ENCODE measurements at places on chromosomes 7 and 10.

DNA sequence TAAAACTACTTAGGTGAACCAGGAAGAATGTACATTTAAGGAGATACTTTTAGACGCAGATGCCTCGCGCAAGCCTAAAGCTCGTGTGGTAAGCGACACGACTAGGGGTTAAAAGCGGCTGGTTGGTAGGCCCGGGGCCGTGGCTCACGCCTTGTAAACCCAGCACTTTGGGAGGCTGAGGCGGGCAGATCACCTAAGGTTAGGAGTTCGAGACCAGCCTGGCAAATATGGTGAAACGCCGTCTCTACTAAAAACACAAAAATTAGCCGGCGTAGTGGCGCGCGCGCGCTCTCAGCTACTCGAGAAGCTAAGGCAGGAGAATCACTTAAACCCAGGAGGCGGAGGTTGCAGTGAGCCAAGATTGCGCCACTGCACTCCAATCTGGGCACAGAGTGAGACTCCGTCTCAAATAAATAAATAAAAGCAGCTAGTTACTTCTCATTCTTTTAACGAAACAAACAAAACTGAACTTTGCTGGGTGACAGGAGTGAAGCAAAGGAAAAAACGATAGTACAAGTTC, 879 bp downstream of the NUDT5 start:
- peak; percentile 16 for DNase-seq

DNA sequence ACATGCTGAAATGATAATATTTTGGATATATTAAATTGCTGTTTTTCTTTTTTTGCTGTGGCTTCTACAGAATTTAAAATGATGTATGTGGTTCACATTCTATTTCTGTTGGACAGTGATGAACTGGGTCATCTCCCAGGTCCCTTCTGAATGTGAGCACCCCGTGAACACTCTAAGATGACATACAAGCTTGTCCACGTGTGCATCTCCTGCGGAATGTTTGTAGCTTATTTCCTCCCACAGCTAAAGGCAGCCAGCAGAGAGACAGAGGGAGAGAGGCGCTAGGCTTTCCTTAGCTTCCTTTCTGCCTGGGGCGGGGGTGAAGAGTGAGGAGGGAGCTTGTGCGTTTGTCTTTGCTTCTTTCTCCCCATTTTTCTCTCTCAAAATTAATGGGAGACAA, 219.1 kb downstream of the EMX2 start:
- DNase-seq = no peak

GRCh38 chr7:44978511-44979366, at the start of gene MYO1G:
Gene MYO1G (minus strand): TSS chr7:44979015. CDS start chr7:44978961, 54 bp downstream.
- peak; percentile 76 for DNase-seq

DNA sequence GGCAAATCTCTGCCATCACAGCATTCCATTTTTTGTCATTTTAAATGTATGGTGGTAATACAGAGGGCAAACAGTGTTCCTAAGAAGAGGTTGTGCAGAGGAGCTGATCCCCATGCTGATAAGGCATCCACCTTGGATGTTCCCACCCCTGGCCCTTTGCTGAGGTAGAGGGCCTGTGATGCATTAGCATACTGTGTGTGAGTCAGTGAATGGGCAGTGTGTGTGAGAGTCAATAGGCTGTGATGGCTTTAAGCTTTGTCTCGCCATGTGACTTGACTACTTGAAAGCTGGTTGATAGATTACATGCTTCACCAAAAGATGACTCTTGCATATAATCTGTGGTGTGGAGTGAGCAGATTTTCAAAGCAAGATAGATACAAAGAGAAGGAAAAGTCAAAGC, 81.3 kb downstream of the INSYN2A start:
- DNase-seq = no peak

DNA sequence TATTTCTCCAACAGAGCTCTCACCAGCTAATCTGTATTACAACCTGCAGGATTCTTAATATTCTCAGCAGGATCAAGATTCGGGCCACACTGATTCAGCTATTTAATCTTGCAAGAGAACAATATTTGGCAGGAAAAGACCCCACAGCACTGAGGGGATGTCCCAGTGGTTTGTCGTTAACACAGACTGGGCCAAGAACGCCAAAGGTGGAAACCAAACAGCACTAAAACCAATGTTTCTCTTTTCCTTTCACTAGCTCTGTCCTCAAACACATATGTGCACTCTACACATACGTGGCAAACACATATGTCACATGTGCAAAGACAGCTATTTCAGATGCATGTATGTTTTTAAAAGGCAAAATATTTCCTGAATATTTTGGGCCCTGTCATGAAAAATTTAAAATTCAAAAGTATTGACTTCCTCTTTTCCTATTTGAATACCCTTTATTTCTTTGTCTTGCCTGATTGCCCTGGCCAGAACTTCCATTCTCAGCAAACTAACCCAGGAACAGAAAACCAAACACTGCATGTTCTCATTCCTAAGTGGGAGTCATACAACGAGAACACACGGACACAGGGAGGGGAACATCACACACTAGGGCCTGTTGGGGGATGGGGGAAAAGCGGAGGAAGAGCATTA, 51.7 kb upstream of the NEBL start:
- no peak for DNase-seq

- no peak for DNase-seq
Measured at GRCh38 chr7:158270856-158271413, 316.7 kb downstream of the PTPRN2 start.

DNA sequence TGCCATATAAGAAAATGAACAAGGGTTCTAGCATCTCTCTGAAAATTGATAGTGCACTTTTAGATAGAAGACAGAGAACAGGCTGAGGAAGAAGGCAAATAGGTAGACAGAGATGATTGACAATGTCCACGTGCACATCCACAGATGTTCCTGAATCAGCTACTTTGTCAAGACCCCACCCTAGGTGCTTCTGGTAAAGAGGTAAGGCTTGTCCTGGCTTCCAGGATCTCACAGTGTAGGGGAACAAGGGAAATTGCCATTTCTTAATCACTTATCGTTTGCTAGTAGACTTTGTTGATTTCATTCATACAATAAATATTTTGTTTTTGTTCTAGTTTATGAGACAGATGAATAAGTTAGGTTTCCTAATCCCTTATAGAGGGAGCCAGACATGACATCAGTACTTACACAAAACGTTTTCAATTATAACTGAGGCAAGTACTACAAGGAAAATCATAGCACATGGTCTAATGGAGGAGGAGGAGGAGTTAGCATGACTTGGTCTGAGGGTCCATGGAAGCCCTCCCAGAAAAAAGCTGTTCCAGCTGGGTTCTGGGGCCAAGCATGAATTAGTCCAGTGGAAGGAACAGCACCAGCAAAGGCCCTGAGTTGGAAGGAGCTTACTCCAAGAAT, 115.9 kb upstream of the ARID5B start:
- no peak for DNase-seq

DNA sequence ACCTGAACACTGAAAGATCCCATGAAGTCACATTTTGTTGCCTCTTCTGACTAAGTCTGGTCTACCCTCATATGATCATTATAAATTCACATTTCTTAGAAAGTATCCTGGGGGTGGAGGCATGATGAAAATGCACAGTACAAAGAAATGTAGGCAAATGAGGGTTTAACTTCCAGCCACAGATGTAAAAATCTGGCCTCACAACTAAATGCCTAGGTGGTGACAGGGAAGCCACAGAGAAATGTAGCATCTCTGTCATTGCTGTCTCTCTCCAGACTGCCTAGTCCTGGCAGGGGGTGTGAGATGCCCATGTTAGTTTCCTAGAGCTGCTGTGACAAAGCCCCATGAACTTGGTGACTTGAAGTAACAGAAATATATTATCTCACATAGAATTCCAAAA, 395.9 kb downstream of the SORCS3 start:
- no peak for DNase-seq

GRCh38 chr10:101691081-101691480, 3.9 kb downstream of the FBXW4 start:
- no peak for DNase-seq

- no peak for DNase-seq
Measured at GRCh38 chr7:79386688-79387422, 66.6 kb downstream of the MAGI2 start.

GRCh38 chr7:1029637-1030443, 14.5 kb upstream of the GPR146 start:
- no peak for DNase-seq

DNA sequence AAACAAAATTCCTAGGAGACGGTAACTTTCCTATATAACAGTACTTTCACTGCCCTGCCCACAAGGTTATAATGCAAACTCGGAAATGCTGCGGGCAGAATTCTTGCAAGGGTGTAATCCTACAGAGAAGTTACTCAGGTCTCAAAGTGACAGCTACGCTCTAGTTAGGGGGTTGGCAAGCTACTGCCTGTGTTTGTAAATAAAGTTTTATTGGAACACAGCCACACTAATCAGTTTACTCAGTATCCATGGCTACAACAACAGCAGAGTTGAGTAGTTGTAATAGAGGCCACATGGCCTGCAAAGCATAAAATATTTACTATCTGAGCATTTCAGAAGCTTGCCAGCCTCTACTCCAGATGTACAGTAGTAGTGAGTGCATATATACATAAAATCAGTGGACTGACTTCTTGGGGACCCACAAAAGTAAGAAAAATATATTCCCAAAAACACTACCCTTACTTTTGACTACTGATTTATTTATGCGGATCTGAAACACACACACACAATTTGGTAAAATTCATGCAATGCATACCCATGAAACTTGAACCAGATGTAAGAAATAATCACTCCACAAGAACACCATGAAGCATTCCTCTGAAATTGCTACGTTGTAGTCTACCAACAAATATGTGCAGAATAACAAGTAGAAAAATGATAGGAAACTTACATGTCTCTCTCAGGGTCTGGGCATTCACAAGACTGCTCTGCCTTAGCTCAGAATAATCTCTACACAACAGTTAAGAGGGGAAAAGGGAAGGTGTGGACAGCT, 53.0 kb downstream of the SMURF1 start:
- no peak for DNase-seq

- no peak for DNase-seq
Measured at GRCh38 chr7:1229202-1229947, 3.3 kb upstream of the UNCX start.

GRCh38 chr7:15571301-15571878, 9.6 kb upstream of the AGMO start:
- DNase-seq = no peak

GRCh38 chr7:137904833-137905232, 58.1 kb upstream of the DGKI start:
- no peak for DNase-seq

Data from T-helper 1 cell (primary cell).